ENCODE measurements at places on chromosomes 7 and 10.

DNA sequence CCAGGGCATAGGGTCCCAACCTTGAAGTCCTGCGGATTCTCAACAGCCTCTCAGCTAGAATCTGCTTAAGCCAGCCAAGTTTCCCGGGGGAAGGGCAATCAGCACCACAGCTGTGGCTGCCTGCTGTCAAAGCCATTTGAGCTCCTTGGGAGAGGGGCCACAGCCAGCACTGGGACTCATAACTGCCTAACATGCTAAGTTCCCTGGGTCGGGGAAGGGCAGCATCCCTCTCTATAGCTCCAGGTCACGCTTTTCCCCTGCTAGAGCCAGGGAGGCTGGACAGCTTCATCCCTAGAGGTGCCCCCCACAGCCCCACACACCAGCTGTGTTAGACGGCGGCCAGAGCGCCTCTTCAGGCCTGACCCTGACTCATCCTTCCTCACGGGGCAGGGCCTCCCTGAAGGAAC lies 49.6 kb upstream of the PDE1C start:
- no peaks in the 10 kb centered on the region for H3K36me3 ChIP-seq
- DNase-seq, result no peak
- H3K4me3 ChIP-seq, result no peak overlapping the region
- no peak overlapping the region for H3K27ac ChIP-seq
- H3K4me1 ChIP-seq, result no peaks in the 10 kb centered on the region

GRCh38 chr10:73779539-73780197 lies 2.2 kb upstream of the CHCHD1 start:
- DNase-seq, result no peak
- H3K36me3 ChIP-seq, result peaks cover 48% of the 10 kb centered on the region
- no peak overlapping the region for H3K27ac ChIP-seq
- no peak overlapping the region for H3K4me3 ChIP-seq
- H3K27me3 ChIP-seq, result no peaks in the 10 kb centered on the region

GRCh38 chr7:33334349-33334748 lies 205.0 kb downstream of the BBS9 start:
- no peak for DNase-seq
- H3K27ac ChIP-seq, result no peak overlapping the region
- H3K36me3 ChIP-seq, result no peaks in the 10 kb centered on the region

DNA sequence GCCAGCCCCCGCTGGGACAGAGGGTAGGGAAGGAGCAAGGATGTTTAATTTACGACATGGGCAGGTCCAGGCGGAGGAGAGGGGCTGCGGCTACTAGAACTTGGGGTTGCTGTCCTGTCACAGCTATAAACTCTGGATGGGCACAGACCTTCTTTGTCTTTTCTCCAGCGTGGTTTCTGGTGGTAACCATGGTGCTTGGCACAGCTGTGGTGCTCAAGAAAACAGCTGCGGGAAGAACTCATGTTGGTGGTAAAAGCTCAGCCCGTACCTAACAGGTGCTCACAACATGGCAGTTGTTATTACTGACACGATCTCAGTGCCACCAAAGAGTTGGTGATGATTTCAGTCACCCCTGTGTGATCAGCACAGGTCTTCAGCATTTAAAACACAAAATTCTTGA lies 13.8 kb downstream of the BAIAP2L1 start:
- no peak overlapping the region for H3K27ac ChIP-seq
- no peaks in the 10 kb centered on the region for H3K36me3 ChIP-seq
- no peak overlapping the region for H3K4me3 ChIP-seq
- peaks cover 3% of the 10 kb centered on the region for H3K27me3 ChIP-seq
- no peak for DNase-seq

DNA sequence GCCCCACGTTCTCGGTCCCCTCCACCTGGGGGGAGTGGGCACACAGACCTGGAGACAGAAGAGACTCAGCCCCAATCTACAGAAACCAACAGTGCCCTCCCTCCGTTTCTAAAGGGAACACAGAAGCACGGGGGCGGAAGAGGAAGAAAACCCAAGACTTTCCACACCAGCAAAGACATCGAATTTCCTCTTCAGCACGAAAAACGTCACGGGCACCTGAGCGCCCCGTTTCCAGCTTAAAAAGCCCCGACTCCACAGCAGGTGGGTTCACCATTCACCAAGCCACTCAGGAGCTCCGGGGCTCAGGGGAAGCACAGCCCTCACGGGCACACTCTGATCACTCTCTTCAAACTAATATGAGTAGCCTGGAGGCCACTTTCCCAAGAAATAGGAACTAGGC lies 19.6 kb downstream of the NUDT1 start:
- DNase-seq, result no peak
- peak overlapping the region; percentile 34 for H3K4me3 ChIP-seq
- no peaks in the 10 kb centered on the region for H3K27me3 ChIP-seq

DNA sequence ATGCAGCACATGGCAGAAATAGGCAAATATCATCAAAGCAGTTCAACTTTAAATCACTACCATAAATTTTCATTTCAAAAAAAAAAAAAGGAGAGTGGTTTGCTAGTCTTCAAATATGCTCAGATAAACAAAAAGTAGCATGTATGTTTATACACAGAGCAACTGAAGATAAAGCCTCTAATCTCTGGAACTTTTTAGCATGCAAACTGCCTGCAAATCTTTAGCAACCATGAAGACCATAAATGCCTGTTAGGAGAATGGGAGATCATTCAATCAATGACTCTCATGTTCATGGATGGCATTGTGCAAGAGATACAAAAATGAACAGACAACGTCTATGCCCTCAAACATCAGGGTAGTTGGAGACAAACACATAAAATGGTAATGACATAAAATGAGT lies 57.3 kb downstream of the ORC5 start:
- no peaks in the 10 kb centered on the region for H3K27me3 ChIP-seq
- H3K4me1 ChIP-seq, result no peaks in the 10 kb centered on the region
- DNase-seq, result no peak
- H3K36me3 ChIP-seq, result peaks cover 7% of the 10 kb centered on the region

- H3K27me3 ChIP-seq, result no peaks in the 10 kb centered on the region
- H3K4me3 ChIP-seq, result no peak overlapping the region
- no peak for DNase-seq
- H3K27ac ChIP-seq, result no peak overlapping the region
- H3K4me1 ChIP-seq, result no peaks in the 10 kb centered on the region
Measured at GRCh38 chr7:106142136-106142535, 30.0 kb upstream of the SYPL1 start.

DNA sequence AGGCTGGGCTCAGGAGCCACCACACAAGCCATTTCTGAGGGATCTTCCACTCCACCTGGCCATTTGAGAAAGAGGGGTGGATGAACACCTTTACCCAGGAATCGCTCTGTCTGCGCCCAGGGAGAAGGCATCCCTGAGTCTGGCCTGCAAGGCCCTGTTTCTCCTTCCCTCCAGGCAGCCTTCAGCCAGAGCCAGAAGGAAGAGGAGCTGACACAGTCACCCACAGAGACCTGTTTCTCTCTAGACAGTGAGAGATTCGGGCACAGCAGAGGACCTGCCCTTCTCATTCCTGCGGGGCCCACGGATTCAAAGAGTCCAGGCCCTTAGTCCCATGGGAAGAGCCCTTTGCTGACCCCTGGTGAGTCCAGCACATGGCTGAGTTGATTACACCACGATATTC lies 127.5 kb upstream of the TNS3 start:
- no peaks in the 10 kb centered on the region for H3K36me3 ChIP-seq
- H3K4me3 ChIP-seq, result no peak overlapping the region
- no peak overlapping the region for H3K27ac ChIP-seq
- H3K27me3 ChIP-seq, result no peaks in the 10 kb centered on the region

DNA sequence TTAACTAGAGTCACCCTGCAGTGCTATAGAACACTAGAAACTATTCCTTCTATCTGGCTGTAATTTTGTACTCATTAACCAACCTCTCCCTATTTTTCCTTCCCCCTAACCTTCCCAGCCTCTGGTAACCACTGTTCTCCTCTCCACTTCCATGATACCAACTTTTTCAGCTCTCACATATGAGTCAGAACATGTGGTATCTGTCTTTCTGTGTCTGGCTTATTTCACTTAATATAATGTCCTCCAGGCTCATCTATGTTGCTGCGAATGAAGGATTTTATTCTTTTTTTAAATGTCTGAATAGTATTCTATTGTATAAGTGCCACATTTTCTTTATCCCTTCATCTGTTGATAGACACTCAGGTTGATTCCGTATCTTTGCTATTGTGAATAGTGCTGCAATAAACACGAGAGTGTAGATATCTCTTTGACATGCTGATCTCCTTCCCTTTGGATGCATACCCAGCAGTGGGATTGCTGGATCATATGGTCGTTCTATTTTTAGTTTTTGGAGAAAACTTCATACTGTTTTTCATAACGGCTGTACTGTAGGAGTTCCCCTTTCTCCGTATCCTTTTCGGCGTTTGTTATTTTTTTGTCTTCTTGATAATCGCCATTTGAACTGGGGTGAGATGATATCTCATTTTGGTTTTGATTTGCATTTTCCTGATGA lies 101.4 kb downstream of the FAM107B start:
- no peak overlapping the region for H3K4me3 ChIP-seq
- H3K36me3 ChIP-seq, result no peaks in the 10 kb centered on the region
- no peak overlapping the region for H3K27ac ChIP-seq
- no peaks in the 10 kb centered on the region for H3K27me3 ChIP-seq
- DNase-seq, result no peak
- H3K4me1 ChIP-seq, result no peaks in the 10 kb centered on the region

- H3K4me1 ChIP-seq, result peaks cover 6% of the 10 kb centered on the region
- H3K27me3 ChIP-seq, result no peaks in the 10 kb centered on the region
- H3K4me3 ChIP-seq, result no peak overlapping the region
- no peak for DNase-seq
- H3K36me3 ChIP-seq, result no peaks in the 10 kb centered on the region
Measured at GRCh38 chr10:4512671-4513240, 313.3 kb upstream of the AKR1E2 start.

GRCh38 chr10:31930023-31930751 lies 1.6 kb upstream of the ARHGAP12 start:
- peak overlapping the region; percentile 99 for H3K4me3 ChIP-seq
- H3K27me3 ChIP-seq, result no peaks in the 10 kb centered on the region
- DNase-seq, result peak; percentile 23
- H3K27ac ChIP-seq, result peak overlapping the region; percentile 77
- peaks cover 23% of the 10 kb centered on the region for H3K4me1 ChIP-seq
- H3K36me3 ChIP-seq, result no peaks in the 10 kb centered on the region

DNA sequence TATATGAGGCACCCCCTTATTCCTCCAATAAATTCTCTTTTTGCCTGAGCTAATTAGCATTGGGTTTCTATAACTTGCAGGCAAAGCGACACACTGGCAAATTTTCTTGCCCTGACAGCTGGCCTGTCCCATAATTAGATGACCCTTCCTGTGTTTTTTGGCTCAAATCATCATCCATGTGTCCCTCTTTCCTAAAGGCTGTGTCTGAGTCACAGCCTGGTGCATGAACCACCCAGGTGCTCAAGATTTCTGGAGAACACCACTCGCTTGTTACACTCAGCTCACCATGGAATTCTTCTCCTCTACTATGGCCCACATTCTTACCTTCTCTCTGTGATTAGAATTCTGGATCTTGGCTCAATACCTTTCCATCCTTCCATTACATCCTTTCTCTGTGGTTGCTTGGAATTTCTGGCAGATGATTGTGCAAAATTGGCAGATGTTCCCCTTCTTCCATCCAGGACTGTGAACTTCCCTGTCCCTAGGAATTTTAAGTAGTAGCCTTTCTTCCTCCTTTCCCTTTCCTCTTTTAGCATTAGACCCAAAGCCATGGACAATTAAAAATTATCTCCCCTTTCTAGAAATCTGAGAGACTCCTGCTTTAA lies 116.0 kb upstream of the ANKRD1 start:
- no peaks in the 10 kb centered on the region for H3K36me3 ChIP-seq
- no peak for DNase-seq
- peaks cover 19% of the 10 kb centered on the region for H3K4me1 ChIP-seq

DNA sequence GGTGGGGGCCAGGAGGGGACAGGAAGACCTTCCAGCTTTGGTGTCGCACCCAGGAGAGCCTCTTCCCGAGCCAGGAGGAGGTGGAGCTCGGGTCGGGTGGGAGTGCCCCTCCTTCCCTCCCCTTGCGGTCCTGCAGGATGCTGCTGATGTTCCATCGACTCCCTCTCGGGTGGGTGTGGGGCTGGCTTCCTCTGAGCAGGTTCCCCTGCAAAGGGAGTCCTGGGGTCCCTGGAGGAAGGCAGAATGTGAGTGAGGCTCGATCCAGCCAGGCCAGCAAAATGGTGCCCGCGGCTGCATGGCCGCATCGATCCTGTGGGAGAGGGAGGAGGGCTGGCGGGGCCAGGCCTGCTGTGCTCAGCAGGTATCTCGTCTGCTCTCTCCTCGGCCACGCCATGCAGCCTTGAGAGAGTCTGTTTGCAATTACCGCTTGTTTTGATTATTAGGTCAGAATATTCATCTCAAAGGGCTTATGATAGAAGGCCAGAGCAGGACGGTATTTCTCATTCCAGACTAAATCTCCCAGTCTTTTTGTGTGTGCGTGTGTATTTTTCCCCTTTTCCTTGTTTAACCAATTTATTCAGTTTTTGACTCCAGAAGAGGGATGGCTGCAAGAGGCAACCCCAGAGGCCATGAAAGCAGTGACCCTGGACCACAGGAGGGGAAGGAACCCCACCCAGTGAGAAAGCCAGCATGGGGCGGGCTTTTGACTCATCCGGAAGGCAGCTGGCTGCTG lies 137.3 kb upstream of the ZMIZ1 start:
- no peaks in the 10 kb centered on the region for H3K4me1 ChIP-seq
- H3K36me3 ChIP-seq, result no peaks in the 10 kb centered on the region
- DNase-seq, result no peak
- no peak overlapping the region for H3K4me3 ChIP-seq

DNA sequence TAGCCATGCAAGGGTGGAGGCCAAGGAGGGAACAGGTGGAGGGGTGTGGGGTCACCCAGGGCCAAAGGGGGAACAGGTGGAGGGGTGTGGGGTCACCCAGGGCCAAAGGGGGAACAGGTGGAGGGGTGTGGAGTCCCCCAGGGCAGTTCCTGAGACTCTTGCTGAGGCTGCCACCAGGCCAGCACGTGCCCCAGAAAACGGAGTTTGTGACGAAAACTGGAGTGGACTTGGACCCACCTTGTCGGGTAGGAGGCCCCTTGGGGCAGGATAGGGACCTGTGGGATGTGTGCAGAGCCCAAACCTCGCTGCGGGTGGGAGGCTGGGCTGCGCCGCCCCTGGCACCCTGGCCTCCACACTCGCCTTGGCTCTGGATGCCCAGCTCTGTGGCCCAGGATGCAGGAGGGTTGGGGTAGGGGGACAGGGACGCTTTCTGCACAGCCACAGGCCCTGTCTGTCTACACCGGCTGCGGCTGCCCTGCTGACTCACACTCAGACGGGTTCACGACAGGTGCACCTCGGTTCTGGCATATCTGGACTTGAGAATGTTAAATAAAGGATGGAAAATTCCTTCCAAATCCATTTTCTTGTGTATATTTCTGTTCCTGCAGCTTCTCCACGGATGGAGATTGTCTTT lies 562 bp upstream of the ADGRA1 start:
- no peaks in the 10 kb centered on the region for H3K4me1 ChIP-seq
- DNase-seq, result no peak
- no peak overlapping the region for H3K4me3 ChIP-seq
- H3K27ac ChIP-seq, result no peak overlapping the region
